Erythroblast (primary cell): ENCODE measurements at places on chromosomes 2 and 18.

- DNase-seq = no peak
These were observed 142.6 kb upstream of the LGALSL start for GRCh38 chr2:64311191-64311910.

DNA sequence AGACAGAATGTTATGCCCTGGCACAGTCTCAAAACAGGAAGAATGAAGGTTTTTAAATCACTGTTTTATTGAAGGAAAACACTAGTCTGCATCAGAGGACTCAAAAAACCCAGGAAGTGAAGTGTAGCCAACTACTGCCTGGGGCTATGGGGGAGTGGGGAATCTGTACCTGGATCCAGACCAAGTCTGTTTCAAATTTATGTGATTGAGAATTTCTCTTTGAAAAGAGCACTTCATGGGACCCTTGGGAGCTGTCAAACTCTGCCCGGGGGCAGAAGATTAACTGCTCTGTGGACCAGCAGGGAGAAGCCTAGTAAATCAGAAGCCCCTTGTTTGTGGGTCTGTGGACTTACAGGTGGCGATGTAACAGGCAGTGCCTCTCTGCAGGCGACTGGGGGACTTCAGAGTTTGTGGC lies 45.3 kb upstream of the TANC1 start:
- DNase-seq = no peak

GRCh38 chr2:1605102-1606045 lies 138.9 kb downstream of the PXDN start:
- no peak for DNase-seq

DNA sequence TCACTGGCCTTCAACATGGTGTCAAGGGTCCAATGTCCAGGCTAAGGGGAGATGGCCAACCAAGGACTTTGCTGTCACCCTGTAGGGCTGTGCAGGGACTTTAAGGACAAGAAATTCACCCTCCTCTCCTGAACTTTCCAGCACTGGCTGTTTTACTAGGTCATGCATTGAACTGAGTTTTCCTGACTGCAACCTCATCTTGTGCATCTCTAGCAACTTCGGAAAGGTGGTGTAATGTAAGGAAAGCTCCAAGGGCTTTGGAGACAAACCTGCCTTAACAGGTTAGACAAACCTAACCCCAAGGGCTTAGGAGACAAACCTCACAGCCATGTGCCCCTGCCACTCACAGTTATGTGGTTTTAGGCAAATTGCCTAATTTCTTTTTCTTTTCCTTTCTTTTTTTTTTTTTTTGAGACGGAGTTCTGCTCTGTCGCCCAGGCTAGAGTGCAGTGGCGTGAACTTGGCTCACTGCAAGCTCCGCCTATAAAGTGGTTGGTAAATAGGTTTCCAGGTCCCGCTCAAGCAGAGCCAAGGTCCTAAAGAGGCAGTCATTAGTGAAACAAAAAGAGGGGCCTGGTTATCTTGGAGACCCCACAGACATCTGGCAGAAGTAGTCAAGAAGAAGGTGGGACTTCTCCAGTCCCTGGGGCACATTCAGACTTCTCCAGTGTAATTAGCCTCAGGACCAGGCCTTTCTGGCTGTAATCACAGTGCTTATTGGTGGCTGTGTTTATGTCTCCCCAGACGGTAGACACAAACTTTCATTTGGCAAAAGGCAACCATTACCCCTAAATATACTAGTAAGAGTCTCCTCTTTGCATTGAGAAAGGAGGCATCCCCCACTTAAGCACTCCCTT lies 37.6 kb upstream of the PMAIP1 start:
- DNase-seq = no peak
